ENCODE measurements at places on chromosomes 2 and 18.

GRCh38 chr2:23417310-23417709 is 32.3 kb downstream of the KLHL29 start:
- no peak for DNase-seq

- no peak for DNase-seq
Observed at GRCh38 chr2:27182346-27182745, 29.5 kb upstream of the ATRAID start.

GRCh38 chr2:120952318-120952717 is 216.7 kb downstream of the GLI2 start:
- DNase-seq = no peak

DNA sequence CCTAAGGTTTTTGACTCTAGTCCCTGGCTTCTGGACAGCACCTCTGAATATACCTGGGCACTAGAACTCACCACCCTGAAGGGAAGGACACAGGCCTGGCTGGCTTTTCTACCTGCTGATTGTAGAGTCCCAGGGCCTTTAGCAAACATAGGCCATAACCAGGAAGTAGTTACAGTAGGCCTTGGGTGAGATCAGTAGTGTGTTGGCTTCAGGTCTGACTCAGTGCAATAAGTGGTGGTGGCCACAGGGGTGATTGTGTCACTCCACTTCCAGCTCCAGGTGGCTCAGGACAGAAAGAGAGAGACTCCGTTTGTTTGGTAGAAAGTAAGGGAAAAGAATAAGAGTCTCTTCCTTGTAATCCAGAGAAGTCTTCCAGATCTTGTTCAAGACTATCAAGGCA is 101.7 kb upstream of the LGALSL start:
- no peak for DNase-seq

DNA sequence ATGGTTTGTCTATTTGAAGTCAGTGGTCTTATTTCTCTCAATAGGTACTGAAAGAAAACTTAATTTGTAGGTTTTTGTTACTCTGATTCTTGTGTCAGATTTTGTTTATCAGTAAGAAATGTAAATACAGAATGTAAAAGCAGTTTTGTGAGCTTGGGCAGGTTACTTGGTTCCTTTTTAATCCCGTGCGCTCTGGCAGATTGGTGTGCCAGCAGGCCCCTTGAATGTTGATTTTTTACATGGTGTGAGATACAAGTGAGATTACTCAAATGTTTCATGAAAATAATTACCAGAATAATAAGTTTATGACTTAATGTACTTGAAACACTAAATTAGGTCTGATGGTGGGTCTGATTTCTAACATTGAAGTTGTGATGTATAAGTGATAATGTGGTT is 13.4 kb downstream of the HNRNPA3 start:
- no peak for DNase-seq

DNA sequence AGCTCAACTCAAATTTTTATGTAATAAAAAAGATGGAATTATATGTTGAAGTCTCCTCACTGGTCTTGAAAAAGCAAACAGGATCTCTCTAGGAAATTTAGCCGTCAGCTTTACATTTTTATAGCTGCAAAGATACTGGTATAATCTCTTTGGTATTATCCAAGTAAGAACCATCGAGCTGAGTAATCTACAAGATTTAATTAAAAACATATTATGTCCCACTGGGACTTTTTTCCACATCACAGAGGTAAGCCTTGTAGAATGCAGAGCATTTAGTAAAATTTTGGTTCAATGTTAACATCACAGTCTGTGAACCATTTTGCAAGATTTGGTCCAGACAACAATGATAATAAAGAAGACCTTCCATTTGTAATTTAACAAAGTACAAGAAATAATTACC is 162.6 kb upstream of the SLC39A10 start:
- DNase-seq = no peak

GRCh38 chr2:20008703-20009102 is 3.8 kb downstream of the MATN3 start:
- DNase-seq = no peak

DNA sequence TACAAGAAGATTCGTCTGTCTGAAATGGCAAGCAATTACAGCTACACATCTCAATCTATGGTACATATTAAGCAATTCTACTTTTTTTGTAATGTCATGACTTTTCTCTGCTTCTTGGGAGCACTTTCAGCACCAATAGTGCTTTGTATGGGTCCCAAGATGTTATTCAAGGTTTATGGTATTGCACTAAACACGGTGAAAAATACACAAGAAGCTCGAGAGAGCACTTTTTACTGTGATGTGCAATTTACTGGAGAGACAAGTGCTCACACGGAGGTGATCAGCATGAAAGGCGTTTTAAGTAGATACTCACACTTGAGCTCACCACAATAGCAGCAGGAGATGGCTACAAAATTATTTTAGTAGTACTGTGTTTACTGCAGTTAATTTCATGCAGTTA is 783.6 kb downstream of the CBLN2 start:
- no peak for DNase-seq

DNA sequence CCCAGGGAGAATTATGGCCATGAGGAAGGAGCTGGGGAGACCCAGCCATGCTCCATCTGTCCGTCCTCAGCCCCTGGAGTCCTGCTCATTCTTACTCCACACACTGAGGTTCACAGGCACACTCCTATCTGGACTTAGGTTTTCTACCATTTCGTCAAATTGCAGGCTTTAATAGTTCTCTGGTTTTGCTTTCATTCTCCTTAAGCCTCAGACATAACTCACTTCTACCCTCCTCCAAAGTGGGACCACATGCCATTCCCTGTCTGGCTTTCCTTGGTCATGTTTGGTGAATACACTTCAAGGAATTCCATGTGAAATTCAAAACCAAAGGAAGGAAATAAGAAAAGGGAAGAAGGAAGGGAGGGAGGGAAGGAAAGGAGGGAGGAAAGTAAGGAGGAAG is 115.7 kb downstream of the CMPK2 start:
- DNase-seq = no peak
